ENCODE measurements at places on chromosomes 11 and 22.

DNA sequence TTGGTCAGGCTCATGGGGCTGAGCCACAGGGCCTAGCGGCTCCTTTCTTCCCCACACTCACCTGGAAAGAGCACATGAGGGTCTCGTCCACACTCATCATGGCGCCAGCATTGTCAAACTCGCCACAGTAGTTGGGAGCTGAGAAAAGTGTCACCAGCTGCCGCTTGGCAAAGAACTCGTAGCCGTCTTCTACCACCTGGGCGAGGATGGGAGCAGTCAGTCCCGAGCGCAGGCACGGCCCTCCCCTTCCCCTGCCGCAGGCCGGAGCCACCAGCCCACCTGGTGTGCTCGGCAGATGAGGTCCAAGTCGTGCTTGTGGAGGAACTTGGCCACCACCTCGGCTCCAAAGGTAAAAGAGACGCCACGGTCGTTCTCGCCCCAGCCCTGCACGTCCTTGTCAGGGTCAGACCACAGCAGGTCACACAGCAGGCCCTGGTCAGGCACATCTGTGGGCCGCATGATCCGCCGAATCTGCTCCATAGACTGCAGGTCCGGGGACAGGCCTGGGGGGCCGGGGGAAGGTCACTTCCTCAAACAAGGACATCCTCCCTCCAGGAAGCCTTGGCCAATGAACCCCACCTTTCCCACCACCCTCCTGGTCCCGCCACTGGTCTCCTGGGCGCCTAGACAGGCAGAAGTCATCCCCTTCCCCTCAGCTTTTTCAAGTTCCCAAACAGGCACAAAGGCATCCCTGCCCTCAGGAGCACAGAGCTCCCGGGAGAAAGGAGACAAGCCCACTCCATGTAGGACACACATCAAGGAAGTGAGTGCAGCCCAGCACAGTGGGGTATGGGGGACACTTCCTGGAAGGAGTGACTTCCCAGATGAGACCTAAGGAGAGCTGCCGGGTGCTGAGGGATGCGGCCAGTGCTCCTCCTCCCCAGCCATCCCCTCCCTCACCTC lies 2.7 kb downstream of the PPP1CA start:
- H3K36me3 ChIP-seq: peaks cover 41% of the 10 kb centered on the region
- H3K27ac ChIP-seq: no peak overlapping the region
- DNase-seq: no peak
- peaks cover 13% of the 10 kb centered on the region for H3K4me1 ChIP-seq
- H3K4me3 ChIP-seq: no peak overlapping the region
- no peaks in the 10 kb centered on the region for H3K27me3 ChIP-seq

GRCh38 chr22:25488244-25489020 lies 76.0 kb upstream of the GRK3 start:
- no peak overlapping the region for H3K27ac ChIP-seq
- no peaks in the 10 kb centered on the region for H3K27me3 ChIP-seq
- peaks cover 19% of the 10 kb centered on the region for H3K36me3 ChIP-seq

DNA sequence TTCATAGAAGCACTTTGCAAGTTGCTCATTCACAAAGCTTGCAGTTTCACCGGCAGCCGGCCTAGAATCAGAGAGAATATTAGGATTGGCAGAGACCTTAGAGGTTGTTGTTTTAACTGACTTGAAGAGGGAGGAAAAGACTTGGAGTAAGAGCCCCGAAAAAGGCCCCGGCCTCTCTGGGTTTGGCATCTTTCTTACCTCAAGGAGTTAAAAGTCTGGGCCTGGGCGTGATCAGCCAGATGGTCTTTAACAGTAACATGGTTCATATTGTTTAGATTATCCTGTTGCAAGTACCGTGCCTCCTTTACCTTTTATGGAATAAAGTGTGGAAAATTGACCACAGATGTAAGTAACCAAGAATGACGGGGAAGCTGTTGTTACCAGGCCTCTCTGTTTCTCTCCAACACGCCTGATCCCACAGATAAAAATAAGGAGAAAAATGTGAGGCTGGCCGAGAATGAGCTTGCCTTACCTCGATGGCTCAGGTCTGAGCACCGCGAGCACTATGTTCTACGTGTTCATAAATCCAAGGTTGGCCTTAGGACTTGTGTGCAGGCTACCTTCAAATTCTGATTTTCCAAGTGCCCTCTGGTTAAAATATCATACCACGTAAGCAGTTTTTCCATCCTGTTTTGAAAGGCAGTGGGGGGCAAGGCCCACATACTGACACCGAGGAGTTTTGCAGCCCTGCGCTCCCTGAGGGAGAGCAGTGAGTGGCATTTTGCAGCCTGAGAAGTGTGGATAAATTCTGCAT lies 56.4 kb downstream of the PARVA start:
- H3K27ac ChIP-seq: peak overlapping the region; percentile 97
- H3K27me3 ChIP-seq: no peaks in the 10 kb centered on the region
- H3K36me3 ChIP-seq: peaks cover 5% of the 10 kb centered on the region
- H3K4me1 ChIP-seq: peaks cover 39% of the 10 kb centered on the region

DNA sequence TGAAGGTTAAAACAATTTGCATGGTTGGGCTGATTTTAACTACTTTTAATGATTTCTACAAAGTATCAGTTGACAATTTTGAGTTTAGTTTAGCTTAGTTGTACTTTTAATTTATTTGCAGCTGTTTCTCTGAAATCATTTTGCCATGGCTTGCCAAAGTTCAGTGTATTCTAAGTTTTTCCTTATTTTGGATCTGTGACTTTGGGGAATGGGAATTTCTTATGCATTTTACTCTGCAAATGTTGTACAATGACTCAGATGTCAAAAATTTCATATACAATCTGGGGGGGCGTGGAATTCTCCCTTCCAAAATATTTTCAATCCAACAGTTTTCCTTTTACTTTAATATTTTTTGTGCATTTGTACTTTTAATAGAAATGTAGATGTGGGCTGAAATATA lies 8.9 kb upstream of the DCHS1 start:
- peaks cover 2% of the 10 kb centered on the region for H3K4me1 ChIP-seq
- no peaks in the 10 kb centered on the region for H3K27me3 ChIP-seq
- H3K27ac ChIP-seq: no peak overlapping the region
- peak; percentile 16 for DNase-seq
- H3K36me3 ChIP-seq: no peaks in the 10 kb centered on the region

DNA sequence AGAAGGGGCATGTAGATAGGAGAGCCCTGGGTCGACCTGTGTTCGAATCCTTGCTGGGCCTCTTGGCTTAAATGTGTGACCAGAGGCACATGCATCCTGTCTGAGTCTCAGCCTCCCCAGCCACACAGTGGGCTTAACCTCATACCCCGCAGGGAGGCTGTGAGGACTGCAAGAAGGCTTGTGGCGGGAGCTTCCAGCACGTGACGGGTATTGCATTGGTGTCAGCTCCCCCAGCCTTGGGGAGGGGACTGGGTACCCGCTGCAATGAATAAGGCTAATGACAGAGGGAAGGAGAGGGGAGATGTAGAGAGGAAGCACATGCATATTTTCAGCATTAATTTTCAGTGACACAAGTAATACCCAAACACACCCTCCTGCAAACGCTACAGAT lies 8.1 kb downstream of the RASD2 start:
- peaks cover 1% of the 10 kb centered on the region for H3K36me3 ChIP-seq
- no peaks in the 10 kb centered on the region for H3K27me3 ChIP-seq
- no peaks in the 10 kb centered on the region for H3K4me1 ChIP-seq
- no peak for DNase-seq
- no peak overlapping the region for H3K27ac ChIP-seq

DNA sequence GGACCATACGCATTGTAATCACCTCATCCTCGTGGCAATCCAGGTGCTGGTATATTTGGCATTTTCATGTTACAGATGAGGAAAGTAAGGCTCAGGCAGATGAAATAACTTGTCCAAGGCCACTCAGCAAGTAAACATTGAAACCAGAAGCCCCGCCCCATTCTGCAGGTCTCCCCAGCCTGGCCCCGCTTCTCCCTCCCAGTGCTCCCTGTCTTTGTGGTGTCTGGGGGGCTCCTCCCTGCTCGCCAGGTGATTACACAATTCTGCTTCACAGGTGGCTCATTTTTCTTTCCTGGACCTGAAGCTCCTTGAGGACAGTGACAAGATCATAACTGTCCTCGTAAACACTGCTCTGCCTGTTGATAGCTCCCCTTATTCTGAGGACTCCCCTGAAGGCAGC lies 531.5 kb upstream of the B3GAT1 start:
- no peaks in the 10 kb centered on the region for H3K27me3 ChIP-seq
- no peaks in the 10 kb centered on the region for H3K36me3 ChIP-seq
- peaks cover 3% of the 10 kb centered on the region for H3K4me1 ChIP-seq
- DNase-seq: no peak
- H3K27ac ChIP-seq: no peak overlapping the region

Data from IMR-90 (cell line).